Left ventricle myocardium inferior (tissue), 1 donor: ENCODE measurements at places on chromosomes 1 and 21. TPM values are rescaled to one million over a fixed set of nuclear protein-coding genes. Genes with fewer than 3 reads are reported as not detected.

Gene LORICRIN
- total RNA-seq = not detected

Gene OR10Z1
- not detected for total RNA-seq

Gene RYR2
- total RNA-seq = 783 TPM

Gene OR2T29
- not detected for total RNA-seq

Gene FALEC
- 0.44 TPM for total RNA-seq

Gene CRB1
- 0.05 TPM for total RNA-seq

Gene REN
- not detected for total RNA-seq

Gene IGSF9
- 0.25 TPM for total RNA-seq

Gene SYPL2
- total RNA-seq = 25.3 TPM

Gene CFHR5
- not detected for total RNA-seq

Gene HPCAL4
- 0.88 TPM for total RNA-seq

Gene TEDDM1
- total RNA-seq = not detected

Gene CELA3A
- total RNA-seq = not detected

Gene PHTF1
- total RNA-seq = 10.7 TPM

Gene MPL
- 0.82 TPM for total RNA-seq
